ENCODE measurements at places on chromosomes 7 and 10. TPM values are rescaled to one million over a fixed set of nuclear protein-coding genes. Genes with fewer than 3 reads are reported as not detected.

Gene ANKRD1
- 14.5 TPM for total RNA-seq

Gene GNG11
- under 0.01 TPM for total RNA-seq

Gene ENO4
- total RNA-seq: not detected

Gene ZNF804B
- not detected for total RNA-seq

Gene CPEB3
- total RNA-seq: 0.65 TPM
